Upper lobe of right lung (tissue), 1 donor: ENCODE measurements at places on chromosomes 7 and 10. TPM values are rescaled to one million over a fixed set of nuclear protein-coding genes. Genes with fewer than 3 reads are reported as not detected.
A peak's percentile ranks its signal among the peaks of the same experiment; 100 is the strongest.

Gene SPDYE2
- total RNA-seq, result not detected

Gene TEX47
- not detected for total RNA-seq

Gene CCDC172
- total RNA-seq, result not detected

Gene DOCK1
- 46.4 TPM for total RNA-seq

Gene KCNH2
- total RNA-seq, result 3.6 TPM

Gene KIF11
- total RNA-seq, result 0.93 TPM

Gene ITPRID1
- not detected for total RNA-seq

Gene TNKS2
- 40.5 TPM for total RNA-seq

DNA sequence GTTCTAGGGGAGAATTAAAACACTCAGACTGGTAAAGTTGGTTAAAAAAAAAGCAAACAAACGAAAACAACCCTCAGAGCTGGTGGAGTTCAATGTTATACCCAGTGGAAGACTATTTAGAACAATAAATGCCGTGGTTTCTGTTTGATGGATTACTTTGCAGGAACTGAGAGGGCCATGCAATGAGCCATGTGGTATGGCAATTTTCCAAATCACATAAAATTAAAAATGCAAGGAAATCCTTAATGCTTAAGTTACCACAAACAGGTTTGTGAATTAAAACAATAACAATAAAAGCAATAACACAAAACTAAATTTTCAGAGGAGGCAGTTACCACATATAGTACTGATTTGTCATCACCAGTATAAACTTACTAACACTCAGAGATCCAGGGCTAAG is 96.9 kb downstream of the RTKN2 start:
- no peak overlapping the region for H3K27ac ChIP-seq
- H3K27me3 ChIP-seq, result no peaks in the 10 kb centered on the region
- no peaks in the 10 kb centered on the region for H3K36me3 ChIP-seq

- peaks cover 9% of the 10 kb centered on the region for H3K27me3 ChIP-seq
- no peaks in the 10 kb centered on the region for H3K4me1 ChIP-seq
- no peak overlapping the region for H3K4me3 ChIP-seq
- no peaks in the 10 kb centered on the region for H3K36me3 ChIP-seq
- no peak for DNase-seq
These were observed 260.9 kb downstream of the ADARB2 start for GRCh38 chr10:1476455-1476803.

- no peaks in the 10 kb centered on the region for H3K36me3 ChIP-seq
- no peaks in the 10 kb centered on the region for H3K4me1 ChIP-seq
- H3K27ac ChIP-seq, result no peak overlapping the region
These were observed 791.2 kb downstream of the GRID1 start for GRCh38 chr10:85575441-85575840.

DNA sequence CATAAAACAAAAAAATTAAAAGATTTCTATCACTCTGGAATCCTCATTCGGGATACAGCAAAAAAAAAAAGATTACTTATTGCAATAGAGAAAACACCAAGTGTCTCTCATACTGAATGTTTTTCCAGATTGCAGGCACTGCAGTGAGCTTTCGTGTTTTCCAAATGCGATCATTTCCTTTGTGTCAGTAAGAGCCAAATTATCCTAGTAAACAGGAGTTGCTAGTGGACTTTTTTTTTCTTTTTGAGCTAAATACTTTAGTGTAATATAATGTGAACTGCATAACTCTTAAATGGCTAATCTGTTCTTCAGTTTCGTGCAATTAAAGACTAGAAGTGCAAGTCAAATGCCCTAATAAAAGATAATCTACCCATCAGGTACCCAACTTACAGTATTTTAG is 44.4 kb upstream of the TOMM7 start:
- no peak for DNase-seq
- H3K4me1 ChIP-seq, result peaks cover 16% of the 10 kb centered on the region
- H3K4me3 ChIP-seq, result no peak overlapping the region
- H3K27me3 ChIP-seq, result no peaks in the 10 kb centered on the region

GRCh38 chr7:683526-684205 is 42.8 kb upstream of the DNAAF5 start:
- peak; percentile 56 for DNase-seq
- no peak overlapping the region for H3K27ac ChIP-seq
- H3K4me1 ChIP-seq, result no peaks in the 10 kb centered on the region
- no peak overlapping the region for H3K4me3 ChIP-seq
- H3K36me3 ChIP-seq, result no peaks in the 10 kb centered on the region

DNA sequence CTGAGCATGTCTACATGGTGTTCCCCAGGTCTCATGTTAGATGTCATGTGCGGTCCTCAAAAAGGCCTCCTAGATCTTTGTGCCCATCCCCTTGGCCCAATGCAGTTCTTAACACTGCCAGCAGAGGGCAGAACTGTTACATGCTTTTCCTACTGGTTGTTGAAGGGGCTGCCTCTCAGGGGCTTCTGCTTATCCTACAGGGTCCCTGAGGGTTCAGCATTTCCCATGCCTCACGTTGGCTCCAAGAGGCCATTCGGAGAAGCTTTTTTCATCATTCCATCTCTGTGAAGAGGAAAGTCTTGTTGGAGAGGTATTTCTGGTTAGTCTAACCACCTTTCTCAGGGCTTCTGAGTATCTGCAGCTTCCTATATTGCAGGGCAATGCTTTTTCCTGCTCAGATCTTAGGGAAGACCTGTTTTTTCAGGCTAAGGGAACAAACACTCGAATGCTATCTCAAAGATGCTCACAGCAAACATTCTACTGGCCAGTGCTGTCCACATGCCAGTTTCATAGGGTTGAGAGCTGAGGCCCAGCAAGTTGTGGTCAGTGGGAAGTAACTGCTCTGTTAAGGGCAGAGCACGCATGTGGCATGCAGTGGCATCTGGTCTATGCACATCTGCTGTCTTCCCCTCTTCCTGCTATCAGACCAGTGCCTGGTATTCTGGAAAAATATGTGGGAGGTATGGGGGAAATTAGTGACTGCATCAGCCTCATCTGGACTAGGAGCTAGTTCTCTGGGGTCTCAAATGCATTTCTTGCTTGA is 31.5 kb downstream of the MBL2 start:
- H3K36me3 ChIP-seq, result no peaks in the 10 kb centered on the region
- H3K27ac ChIP-seq, result no peak overlapping the region
- no peaks in the 10 kb centered on the region for H3K27me3 ChIP-seq

- H3K27me3 ChIP-seq, result no peaks in the 10 kb centered on the region
- H3K27ac ChIP-seq, result no peak overlapping the region
- H3K36me3 ChIP-seq, result no peaks in the 10 kb centered on the region
- DNase-seq, result peak; percentile 69
- H3K4me3 ChIP-seq, result no peak overlapping the region
- H3K4me1 ChIP-seq, result peaks cover 20% of the 10 kb centered on the region
These were observed 109.9 kb downstream of the AHR start for GRCh38 chr7:17408245-17408903.

GRCh38 chr7:132683896-132684690 is 107.8 kb upstream of the PLXNA4 start:
- no peaks in the 10 kb centered on the region for H3K27me3 ChIP-seq
- H3K36me3 ChIP-seq, result no peaks in the 10 kb centered on the region
- H3K4me3 ChIP-seq, result no peak overlapping the region
- DNase-seq, result no peak

DNA sequence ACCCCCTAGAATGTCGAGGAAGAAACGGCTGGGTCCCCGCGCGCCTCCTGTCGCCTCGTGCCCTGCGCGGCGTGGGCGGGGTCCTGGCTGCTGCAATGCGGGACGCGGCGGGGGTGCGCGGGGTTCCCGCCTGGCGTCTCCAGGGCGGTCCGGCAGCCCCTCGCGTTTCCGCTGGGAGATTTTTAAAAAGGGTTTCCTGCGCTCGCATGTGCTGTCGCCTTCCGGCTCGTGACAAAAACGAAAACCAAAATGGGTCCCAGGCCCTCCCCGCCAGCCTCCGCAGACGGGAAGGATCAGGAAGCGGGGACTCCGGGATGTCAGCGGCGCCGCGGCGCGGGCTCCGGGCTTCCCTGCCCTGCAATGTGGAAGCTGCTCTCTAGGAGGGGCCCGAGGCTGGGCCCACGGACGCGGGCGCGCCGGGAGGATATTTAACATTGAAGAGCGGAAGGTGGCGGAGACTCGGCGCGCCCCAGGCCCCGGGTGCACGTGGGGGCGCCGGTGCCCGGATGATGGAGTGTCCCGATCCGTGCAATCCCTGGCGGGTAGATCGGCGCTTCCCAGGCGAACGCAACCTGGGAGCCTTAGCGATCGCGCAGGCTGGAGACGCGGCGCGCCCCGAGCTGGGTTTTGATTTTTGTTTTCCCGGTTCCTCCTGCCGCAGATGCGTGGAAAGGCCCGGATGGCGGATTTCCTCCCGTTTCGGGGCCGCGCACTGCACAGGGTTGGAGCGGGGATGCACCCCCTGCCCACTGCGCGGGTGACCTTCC is 1.0 kb downstream of the PFKP start:
- H3K4me1 ChIP-seq, result no peaks in the 10 kb centered on the region
- H3K4me3 ChIP-seq, result peak overlapping the region; percentile 59
- H3K36me3 ChIP-seq, result no peaks in the 10 kb centered on the region
- H3K27me3 ChIP-seq, result no peaks in the 10 kb centered on the region
- peak; percentile 82 for DNase-seq

DNA sequence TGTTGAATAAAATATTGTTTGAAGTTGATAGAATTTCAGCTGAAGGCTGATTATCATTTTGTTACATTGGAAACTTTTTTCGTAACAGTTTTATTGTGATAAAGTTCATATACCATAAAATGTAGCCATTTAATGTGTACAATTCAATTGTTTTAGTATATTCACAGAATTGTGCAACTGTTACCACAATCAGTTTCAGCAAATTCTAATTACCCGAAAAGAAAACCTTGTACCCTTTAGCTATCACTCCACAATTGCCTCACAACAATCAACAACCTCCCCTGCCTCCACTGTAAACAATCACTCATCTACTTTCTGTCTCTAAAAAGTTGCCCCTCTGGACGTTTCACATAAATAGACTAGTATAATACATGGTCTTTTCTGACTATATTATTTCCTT is 179.7 kb upstream of the BET1 start:
- peaks cover 6% of the 10 kb centered on the region for H3K4me1 ChIP-seq
- H3K27me3 ChIP-seq, result no peaks in the 10 kb centered on the region
- DNase-seq, result no peak
- H3K27ac ChIP-seq, result no peak overlapping the region
- H3K4me3 ChIP-seq, result no peak overlapping the region

DNA sequence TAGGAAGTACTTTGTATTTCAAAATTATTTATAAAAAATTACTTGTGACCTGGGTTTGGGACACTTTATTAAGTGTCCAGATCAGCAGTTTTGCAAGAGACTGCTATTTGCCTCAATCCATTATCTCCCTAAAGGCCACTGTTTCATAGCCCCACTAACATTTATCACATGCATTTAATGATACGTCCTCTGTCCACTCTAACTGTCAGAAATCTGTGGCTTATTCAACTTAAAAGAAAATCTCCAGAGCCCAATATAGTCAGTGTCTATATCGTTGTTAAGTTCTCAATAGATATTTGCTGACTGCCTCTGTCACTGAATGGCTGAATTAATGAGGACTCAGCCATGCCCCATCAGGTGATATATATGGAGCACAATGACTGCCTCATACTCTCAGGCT is 553.9 kb upstream of the POM121L12 start:
- H3K36me3 ChIP-seq, result no peaks in the 10 kb centered on the region
- no peaks in the 10 kb centered on the region for H3K27me3 ChIP-seq
- no peak overlapping the region for H3K27ac ChIP-seq
- H3K4me1 ChIP-seq, result no peaks in the 10 kb centered on the region

GRCh38 chr10:20598590-20598989 is 298.5 kb downstream of the NEBL start:
- H3K36me3 ChIP-seq, result no peaks in the 10 kb centered on the region
- no peaks in the 10 kb centered on the region for H3K27me3 ChIP-seq
- no peak overlapping the region for H3K27ac ChIP-seq
- no peak for DNase-seq
- no peaks in the 10 kb centered on the region for H3K4me1 ChIP-seq
- no peak overlapping the region for H3K4me3 ChIP-seq

DNA sequence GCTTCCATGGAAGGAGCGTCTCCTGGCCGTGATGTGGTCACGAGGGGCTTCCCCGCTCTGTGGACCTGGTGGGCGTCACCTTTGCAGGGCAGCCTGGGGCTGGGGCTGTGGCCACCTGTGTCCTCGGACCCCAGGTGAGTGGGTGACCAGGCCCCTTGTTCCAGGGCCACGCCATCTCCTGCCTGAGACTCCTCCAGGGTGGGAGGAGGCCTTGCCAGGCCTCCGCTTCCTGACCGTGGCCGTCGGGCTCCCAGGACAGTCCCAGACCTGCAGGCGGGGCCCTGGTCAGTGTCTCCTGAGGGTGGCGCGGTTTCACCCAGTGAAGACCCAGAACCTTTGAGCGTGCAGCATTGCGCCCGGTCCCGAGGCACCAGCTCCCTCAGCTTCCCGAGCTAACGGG is 20.4 kb upstream of the UTF1 start:
- no peak overlapping the region for H3K27ac ChIP-seq
- DNase-seq, result no peak
- no peaks in the 10 kb centered on the region for H3K36me3 ChIP-seq
- H3K4me1 ChIP-seq, result no peaks in the 10 kb centered on the region

DNA sequence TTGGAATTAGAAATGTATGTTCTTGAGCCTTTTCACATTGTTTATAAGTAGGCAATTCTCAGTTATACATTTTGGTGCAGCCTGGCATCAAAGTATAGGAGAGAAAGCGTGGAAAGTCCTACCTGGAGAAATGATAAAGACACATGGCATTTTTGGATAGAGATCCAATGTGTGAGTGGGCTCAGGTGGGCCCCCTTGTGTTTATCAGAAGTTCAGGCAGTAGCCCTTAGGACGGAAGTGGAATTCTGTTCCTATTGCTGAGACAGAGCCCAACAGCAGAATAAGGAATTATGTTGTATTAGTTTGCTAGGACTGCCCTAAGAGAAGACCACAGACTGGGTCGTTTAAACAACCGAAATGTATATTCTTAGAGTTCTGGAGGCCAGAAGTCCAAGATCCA is 85.2 kb upstream of the AMPH start:
- no peak for DNase-seq
- no peak overlapping the region for H3K27ac ChIP-seq
- no peaks in the 10 kb centered on the region for H3K4me1 ChIP-seq
- H3K4me3 ChIP-seq, result no peak overlapping the region
- H3K27me3 ChIP-seq, result no peaks in the 10 kb centered on the region

DNA sequence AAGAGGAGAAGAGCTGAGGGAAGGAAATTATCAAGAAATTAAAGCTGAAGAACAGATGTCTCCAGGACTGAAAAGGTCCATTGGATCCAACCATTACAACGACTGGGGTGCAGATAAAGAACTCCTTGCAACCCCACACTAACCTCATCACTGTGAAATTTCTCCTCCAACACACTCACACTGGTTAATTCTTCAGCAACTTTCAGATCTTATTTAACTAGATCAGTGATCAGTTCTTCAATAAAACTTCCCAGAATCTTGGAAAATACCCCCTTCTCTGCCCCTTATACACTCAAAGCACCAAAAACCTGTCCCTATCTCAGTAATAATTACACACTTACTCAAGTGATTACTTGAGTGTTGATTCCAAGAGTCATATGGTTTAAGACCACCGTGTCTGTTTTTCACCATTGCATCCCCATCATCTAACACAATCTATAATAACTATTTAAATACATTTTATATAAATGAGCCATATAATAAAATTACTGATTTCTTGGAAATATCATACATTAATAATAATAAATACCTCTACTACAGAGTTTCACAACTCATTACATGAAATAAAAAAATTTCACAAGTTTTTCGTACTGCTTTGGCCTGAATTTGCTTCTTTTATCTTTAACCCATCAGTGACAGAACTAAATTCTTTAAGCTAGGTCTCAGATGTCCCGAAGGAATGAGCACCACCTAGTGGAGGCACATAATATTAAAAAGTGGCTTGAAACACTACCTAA is 123.7 kb downstream of the MPP7 start:
- no peaks in the 10 kb centered on the region for H3K36me3 ChIP-seq
- no peaks in the 10 kb centered on the region for H3K4me1 ChIP-seq
- H3K27ac ChIP-seq, result no peak overlapping the region

- no peak overlapping the region for H3K27ac ChIP-seq
- no peaks in the 10 kb centered on the region for H3K27me3 ChIP-seq
- H3K4me3 ChIP-seq, result no peak overlapping the region
- no peaks in the 10 kb centered on the region for H3K4me1 ChIP-seq
- DNase-seq, result no peak
These were observed 421.1 kb downstream of the GLRX3 start for GRCh38 chr10:130557181-130557845.
